Stimulated activated CD8-positive, alpha-beta memory T cell treated with anti-CD3 and anti-CD28 coated beads, Interleukin-15, amount 100 ng/mL, for 24 hours (primary cell): ENCODE measurements at places on chromosomes 6 and 20.

GRCh38 chr6:14110001-14110818 lies 7.4 kb upstream of the CD83 start:
- no peak for DNase-seq

- DNase-seq = peak; percentile 22
Observed at GRCh38 chr20:50575865-50576720, 65.9 kb downstream of the PTPN1 start.

DNA sequence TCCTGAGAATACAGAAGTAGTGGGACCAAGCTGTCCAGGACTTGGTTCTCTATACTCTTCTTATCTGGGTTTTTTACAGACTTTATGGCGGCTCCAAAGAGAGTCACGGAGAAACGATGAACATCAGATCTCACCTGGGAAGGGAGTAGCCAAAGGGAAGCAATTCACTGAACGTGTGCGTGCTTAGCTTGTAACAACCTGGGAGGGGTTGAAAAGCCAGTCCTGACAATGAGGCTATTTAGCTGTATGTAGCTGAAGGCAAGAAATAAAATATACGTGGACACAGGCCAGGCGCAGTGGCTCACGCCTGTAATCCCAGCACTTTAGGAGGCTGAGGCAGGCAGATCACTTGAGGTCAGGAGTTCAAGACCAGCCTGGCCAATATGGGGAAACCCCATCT lies 18.2 kb upstream of the RBL1 start:
- no peak for DNase-seq

DNA sequence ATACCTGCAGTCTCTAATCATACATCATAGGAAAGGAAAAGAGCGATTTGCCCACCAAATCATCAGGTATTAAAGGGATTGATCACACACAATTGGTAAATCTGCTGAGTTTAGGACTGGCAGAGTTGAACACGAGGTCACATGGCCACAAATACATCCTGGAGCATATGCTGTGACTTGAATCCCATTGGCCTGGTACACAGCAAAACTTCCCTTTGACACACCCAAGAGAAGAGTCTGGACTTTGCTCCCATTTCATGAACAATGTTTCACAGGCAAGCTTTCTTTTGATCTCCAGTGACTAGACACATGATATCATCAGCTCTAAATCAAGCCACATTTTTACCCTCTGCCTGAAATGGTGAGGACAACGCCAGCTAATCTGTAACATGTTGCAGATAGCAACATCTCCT lies 117.9 kb downstream of the ISM1 start:
- no peak for DNase-seq

DNA sequence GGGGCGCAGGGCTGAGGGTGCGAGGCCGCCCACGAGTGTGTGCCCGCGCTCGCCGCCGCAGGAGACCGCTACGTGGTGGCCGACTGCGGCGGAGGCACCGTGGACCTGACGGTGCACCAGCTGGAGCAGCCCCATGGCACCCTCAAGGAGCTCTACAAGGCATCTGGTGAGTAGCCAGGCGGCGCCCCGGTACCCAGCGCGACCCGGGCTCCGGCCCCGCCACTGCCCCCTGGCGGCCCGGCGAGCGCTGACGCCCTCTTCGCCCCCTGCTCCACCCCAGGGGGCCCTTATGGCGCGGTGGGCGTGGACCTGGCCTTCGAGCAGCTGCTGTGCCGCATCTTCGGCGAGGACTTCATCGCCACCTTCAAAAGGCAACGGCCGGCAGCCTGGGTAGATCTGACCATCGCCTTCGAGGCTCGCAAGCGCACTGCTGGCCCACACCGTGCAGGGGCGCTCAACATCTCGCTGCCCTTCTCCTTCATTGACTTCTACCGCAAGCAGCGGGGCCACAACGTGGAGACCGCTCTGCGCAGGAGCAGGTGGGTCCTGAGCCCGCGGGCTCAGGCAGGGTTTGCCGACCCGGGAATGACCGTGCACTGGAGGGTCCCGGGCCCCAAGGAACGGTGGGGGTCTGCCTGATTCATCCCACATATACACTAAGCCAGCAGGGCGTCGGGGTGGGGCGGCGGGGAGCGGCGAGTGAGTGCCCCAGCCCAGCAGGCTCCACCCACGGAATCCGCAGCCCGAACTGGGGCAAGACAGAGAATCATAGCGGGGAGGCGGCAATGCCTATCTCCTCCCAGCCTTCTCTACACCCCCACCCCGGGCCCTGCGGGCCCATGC lies 17.4 kb downstream of the HSPA12B start:
- DNase-seq = no peak

DNA sequence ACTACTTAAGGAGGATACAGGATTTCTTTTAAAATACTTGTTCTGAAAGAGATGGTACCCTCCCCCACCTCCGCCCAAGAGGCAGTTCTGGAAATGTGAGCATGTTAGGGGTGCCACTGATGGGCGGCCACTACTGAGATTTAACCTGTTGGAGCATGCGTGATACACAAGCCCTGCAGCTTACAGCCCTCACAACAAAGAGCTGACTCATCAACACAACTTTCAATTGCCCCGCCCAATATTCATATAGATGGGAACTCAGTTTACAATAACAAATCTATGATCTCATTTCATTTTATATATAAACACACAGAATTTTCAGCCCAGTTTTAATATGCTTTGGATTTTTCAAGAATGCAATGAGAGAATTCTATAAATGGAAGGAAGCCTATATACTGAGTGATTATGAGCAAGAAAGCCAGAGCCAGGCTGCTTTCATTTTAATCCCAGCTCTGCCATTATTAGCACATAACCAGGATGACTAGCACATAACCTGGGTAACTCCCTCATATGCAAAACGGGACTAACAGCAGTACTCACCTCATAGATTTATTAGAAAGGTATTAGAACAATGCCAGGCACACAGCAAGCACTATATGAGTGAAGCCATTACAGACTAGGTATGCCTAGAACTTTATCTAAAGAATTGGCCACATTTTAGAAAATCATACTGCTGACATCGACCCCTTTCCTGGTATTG lies 45.6 kb upstream of the IPCEF1 start:
- no peak for DNase-seq

DNA sequence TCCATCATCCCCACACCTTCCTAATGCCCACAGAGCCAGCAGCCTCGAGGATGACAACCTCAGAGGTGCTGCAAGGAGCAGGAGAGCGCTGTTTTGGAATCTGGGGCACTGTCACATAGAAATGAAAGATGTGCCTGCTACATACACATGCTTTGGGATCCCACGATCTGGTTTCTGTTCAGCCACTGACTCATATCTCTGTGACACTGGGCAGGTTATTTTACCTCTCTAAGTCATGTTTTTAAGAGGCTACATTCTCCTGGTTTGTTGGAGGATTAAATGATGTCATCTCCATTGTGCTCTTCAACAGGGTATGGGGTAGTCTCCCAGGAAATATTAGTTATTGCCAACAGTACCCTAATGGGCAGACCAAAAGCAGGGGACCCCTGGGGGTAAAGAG lies 32.6 kb upstream of the TAB2 start:
- DNase-seq = no peak

GRCh38 chr20:59499863-59500262 lies 104.5 kb upstream of the PHACTR3 start:
- no peak for DNase-seq

DNA sequence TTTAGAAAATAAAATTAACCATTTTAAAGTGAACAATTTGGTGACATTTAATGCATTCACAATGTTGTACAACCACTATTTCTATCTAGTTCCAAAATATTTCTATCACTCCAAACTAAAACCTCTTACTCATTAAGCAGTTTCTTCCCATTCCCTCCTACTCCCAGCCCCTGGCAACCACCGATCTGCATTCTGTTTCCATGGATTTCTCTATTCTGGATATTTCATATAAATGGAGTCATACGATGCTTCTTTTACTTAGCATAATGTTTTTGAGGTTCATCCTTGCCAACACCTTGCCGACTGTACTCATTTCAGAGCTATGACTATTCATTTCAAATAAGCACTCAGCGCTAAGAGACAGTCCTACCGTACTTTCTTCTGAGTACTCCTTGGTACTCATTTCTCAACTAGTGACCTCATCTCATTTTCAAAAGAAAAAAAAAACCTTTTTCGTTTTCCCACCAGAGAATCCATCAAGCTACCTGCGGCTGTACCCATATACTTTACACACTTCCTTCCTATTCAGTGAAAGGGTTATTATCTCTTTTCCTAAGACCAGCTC lies 259.2 kb downstream of the UTRN start:
- no peak for DNase-seq

GRCh38 chr20:44810391-44811149 lies at the start of gene RIMS4:
RIMS4 (minus strand) TSS chr20:44810546; CDS start chr20:44810271, 275 bp downstream.
- DNase-seq = no peak

GRCh38 chr6:1796706-1797529 lies 187.2 kb downstream of the FOXC1 start:
- DNase-seq = no peak

- DNase-seq = no peak
Observed at GRCh38 chr6:13733178-13733887, 21.7 kb upstream of the RANBP9 start.

DNA sequence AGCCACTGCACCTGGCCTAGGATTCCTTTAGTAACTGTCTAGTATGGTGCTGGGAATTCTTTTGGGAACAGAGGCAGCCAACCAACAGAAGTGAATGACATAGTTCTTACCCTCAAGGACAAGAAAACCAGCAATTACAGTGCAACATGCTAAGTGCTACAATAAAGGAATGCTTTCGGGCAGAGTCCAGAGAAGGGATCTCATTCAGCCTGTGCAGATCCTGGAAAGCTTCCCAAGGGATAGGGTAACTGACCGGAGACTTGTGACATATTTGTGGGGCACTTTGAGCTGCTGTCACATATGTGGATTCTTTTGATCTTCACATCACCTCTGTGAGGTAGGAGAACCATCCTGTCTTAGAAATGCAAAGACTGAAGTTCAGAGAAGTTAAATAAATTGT lies 46.8 kb downstream of the C6orf15 start:
- no peak for DNase-seq

GRCh38 chr6:142378138-142378875 lies 76.5 kb downstream of the ADGRG6 start:
- DNase-seq = no peak
